Activated CD4-positive, alpha-beta T cell treated with anti-CD3 and anti-CD28 coated beads, Interleukin-2, amount 10 ng/mL, durations not matched to agents 7 days and 5 days (primary cell): ENCODE measurements at places on chromosomes 13 and 19.

DNA sequence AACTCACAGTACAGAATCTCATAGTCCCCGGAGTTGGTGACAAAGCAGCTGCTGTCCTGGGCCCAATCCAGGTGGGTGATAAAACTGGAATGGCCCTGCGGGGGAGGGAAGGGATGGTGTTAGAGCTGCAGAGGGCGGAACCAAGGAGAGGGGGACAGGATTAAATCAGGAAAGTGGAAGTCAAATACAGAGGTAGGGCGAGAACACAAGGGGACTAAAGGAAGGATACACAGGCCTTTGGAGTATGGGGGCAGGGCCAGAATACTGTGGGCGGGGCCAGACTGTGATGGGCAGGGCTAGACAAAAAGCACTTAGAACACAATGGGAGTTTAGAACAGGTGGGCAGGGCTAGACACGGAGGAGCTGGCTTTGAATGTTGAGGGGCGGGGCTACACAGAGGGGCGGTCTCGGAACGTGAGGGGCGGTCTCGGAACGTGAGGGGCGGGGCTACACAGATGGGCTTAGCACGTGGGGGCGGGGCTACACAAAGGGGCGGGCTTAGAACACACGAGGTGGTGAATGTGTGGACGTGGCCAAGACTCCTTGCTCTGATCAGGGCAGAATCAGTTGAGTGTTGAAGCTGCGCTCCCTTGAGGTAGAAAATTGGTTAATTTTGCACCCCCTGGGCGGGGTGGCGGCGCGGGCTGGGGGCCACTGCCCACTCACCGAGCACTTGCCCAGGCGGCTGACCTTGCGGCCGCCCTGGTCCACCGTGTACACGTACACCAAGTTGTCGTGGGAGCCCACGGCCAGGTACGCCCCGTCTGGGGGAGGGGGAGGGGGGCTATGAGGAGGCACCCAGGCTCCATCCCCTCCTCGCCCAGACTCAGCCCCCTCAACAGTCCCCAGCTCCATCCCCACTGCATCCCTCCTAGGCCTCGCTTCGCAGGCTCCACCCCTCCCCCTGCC is 14.0 kb upstream of the GPR4 start:
- DNase-seq: peak; percentile 78

GRCh38 chr13:45748941-45749759 is 47.0 kb downstream of the CBY2 start:
- DNase-seq: no peak

DNA sequence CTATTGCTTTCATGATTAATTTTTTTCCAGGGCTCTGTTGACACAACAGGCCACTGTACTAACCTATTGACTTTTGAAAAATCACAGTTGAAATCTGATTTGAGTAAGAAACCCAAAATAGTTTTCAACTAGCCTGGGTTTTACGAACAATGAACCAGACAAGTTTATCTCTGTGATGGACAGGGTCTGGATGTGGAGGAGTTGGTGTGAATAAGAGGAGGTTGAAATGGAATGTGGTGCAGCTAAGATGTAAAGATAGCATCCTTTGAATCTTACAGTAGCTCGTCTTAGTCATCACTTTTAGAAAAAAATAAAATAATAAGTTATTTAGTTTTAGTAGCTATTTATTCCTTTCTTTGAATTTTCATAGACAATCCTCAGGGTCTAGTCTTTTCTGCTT is 8.3 kb upstream of the OXGR1 start:
- no peak for DNase-seq

- DNase-seq: no peak
Observed at GRCh38 chr13:44458313-44458975, 84.8 kb downstream of the SERP2 start.

DNA sequence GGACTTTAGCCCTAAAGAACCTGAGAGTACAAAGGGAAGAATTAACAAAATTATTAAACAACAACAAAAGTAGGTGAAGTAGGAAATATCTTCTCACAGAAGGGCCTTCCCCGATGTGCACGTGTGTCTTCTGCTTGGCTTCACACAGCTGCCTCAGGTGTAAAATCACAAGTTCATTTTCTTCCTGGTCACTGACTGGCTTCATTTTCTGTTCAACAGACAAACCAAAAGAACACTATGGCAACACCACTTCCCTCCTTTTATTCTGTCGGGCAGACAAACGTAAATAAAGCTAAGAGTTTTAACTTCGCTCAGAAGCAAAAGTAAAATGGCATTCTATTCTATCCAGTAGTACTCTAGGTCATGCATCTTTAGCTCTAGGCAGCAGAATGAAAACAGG is 140.9 kb downstream of the TBC1D4 start:
- no peak for DNase-seq

DNA sequence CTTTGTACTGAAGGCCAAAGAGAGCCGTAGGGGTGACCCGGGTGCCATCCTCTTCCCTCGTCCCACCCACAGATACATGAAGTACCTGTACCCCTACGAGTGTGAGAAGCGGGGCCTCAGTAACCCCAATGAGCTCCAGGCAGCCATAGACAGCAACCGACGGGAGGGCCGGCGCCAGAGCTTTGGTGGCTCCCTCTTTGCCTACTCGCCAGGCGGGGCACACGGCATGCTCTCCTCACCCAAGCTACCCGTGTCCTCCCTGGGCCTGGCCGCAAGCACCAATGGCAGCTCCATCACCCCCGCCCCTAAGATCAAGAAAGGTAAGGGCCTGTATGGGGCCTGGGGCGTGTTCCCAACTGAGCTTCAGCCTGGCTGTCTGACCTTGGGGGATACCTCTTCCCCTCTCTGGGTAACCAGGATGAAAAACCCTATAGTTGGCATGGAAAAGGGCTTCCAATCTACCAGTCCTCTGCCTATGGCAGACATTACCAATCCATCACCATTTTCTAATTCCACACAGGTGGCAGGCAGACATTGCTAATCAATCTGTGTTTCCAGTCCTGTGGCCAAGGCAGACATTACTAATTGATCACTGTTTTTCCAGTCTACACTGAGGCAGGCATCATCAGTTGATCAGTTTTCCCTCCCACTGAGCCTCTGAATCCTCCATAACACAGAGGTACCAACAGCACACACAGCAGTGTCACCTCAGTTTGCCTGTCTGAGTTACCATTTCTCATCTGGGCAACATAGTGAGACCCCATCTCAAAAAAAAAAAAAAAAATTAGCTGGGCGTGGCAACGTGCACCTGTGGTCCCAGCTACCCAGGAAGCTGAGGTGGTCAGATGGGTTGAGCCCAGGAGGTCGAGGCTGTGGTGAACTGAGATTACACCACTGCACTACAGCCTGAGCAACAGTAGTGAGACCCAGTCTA is 19.1 kb upstream of the WDR18 start:
- no peak for DNase-seq

DNA sequence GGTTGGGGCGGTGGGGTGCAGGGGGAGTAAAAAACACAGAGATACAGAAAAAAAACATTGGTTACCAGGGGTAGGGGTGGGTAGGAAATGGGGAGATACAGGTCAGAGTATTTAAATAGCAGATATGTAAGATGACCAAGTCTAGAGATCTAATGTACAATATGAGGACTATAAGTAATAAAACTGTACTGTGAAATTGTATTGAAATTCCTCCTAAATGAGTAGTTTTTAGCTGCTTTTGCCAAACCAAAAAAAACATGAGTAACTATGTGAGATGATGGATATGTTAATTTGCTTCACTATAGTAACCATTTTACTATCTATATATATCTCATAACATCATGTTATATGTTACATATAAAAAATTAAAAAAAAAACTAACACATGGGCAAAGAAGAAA is 29.6 kb downstream of the VWA8 start:
- DNase-seq: no peak

- no peak for DNase-seq
Observed at GRCh38 chr13:35479038-35479492, 2.6 kb upstream of the MAB21L1 start.

DNA sequence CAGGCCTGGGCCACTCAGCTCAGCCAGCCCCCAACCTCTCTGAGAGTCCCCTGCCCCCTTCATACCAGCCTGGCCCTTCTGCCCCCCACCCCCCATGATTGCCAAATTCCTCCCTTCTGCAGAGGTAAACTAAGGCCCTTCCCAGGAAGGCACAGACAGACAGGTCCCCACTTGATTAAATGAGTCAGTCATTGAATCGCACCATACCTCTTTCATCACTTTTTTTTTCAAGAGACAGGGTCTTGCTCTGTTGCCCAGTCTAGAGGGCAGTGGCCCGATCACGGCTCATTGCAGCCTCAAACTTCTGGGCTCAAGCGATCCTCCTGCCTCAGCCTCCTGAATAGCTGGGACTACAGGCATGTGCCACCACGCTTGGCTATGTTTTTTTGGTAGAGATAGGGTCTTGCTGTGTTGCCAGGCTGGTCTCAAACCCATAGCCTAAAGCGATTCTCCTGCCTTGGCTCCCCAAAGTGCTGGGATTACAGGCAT is 6.0 kb downstream of the PODNL1 start:
- no peak for DNase-seq

- no peak for DNase-seq
Observed at GRCh38 chr19:50712833-50713232, 6.8 kb downstream of the SHANK1 start.

DNA sequence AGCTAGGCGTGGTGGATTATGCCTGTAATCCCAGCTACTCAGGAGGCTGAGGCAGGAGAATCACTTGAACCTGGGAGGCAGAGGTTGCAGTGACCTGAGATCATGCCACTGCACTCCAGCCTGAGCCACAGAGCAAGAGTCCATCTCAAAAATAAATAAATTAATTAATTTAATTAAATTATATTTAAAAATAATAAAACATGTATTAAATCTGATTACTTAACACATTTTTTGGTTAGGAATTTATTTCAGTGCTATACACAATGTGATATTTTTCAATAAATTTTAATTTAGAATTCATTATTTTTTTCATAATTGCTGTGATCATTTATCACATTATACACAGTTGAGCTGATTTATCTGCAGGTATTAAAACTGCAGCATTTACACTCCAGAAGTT is 1101.5 kb upstream of the MIR17HG start:
- DNase-seq: no peak

DNA sequence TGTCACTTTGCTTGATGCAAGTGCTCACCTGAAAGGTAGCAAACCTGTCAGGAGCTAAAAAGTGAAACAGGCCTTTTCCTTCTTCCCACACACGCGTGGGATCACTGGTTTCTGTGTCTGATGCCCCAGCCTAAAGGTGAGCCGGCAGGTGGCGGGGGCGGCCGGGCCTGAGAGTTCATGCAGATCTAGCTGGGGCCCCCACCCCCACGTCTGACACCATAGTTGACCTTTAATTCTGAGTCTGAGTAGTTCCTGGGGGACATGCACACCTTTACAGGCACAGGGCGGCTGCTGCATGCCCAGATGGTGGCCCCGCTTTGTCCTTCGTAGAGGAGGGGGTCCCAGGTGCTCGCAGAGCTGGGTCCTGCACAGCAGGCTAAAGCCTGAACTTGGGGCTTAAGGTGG is 345.3 kb downstream of the TEX29 start:
- DNase-seq: no peak

- DNase-seq: no peak
Observed at GRCh38 chr19:5492635-5493409, 37.6 kb downstream of the ZNRF4 start.
